Activated CD4-positive, alpha-beta memory T cell treated with anti-CD3 and anti-CD28 coated beads for 36 hours (primary cell): ENCODE measurements at places on chromosomes 13 and 19. TPM values are rescaled to one million over a fixed set of nuclear protein-coding genes. Genes with fewer than 3 reads are reported as not detected.

GRCh38 chr13:75541287-75541686 lies 3.6 kb upstream of the COMMD6 start:
- peaks cover 1% of the 10 kb centered on the region for H3K36me3 ChIP-seq
- no peak overlapping the region for H3K27ac ChIP-seq
- H3K27me3 ChIP-seq: no peaks in the 10 kb centered on the region
- no peak for DNase-seq
- peaks cover 7% of the 10 kb centered on the region for H3K4me1 ChIP-seq

DNA sequence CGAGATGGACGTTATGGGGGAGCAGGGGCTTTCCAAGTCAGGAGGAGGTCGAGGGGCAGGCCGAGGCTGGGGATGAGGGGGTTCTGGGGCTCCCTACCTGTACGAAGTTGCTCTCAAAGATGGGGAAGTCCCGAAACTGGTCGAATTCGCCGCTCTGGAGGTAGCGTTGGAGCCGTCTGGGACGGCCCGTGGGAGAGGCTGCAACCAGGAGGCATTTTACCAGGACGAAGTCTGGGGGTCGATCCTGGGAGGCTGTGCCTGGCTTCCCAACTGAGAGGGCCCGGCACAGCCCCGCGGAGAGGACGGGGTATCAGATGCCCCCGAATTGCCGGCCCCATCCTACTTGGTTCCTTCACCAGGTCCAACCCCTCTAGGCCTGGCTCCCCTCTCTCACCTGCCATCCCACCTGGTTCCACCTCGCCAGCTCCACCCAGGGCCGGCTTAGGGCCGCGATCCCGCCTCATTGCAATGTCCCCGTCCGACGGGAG lies 527 bp upstream of the EMC10 start:
- H3K4me1 ChIP-seq: peaks cover 22% of the 10 kb centered on the region
- DNase-seq: no peak
- no peaks in the 10 kb centered on the region for H3K27me3 ChIP-seq
- H3K27ac ChIP-seq: peak overlapping the region; percentile 88
- peaks cover 16% of the 10 kb centered on the region for H3K36me3 ChIP-seq

Gene ZNF723
- not detected for total RNA-seq

GRCh38 chr19:18852648-18853047 lies 20.9 kb downstream of the UPF1 start:
- peaks cover 24% of the 10 kb centered on the region for H3K4me1 ChIP-seq
- H3K27me3 ChIP-seq: no peaks in the 10 kb centered on the region
- peaks cover 64% of the 10 kb centered on the region for H3K36me3 ChIP-seq
- no peak for DNase-seq
- H3K4me3 ChIP-seq: no peak overlapping the region

DNA sequence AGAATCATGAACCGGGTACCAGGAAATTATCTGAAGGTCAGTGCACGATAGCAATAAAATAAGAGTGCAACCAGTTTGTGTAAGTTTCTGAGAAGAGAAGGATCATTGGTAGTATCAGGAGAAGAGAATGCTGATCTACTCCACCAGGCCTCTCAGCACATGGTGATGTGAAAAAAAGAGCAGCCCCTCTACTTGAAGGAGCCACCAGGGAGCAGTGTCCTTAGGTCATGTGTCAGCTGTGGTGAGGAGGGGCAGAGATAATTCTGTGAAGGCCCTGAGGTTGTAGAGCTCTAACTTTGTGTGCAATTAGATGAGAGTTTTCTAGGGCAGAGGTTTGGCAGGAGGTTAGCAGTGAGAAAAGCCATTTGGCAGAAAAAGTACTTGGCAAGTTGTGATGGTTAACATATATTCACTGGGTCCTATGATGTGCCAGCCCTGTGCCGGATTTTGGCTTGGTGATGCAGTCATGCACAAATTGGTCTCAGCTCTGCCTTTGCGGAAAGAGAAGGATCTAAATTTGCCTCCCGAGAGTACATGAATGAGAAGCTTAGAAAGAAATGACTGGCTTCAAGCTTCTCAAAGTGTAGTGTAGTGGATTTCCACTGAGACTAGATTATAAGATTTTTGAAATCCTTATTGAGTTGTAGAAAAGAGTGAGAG lies 19.2 kb upstream of the ZC3H13 start:
- H3K36me3 ChIP-seq: no peaks in the 10 kb centered on the region
- no peaks in the 10 kb centered on the region for H3K4me1 ChIP-seq
- DNase-seq: no peak
- no peak overlapping the region for H3K27ac ChIP-seq
- H3K27me3 ChIP-seq: peaks cover 5% of the 10 kb centered on the region
